SK-N-DZ (cell line): ENCODE measurements at places on chromosomes 1 and 21.

DNA sequence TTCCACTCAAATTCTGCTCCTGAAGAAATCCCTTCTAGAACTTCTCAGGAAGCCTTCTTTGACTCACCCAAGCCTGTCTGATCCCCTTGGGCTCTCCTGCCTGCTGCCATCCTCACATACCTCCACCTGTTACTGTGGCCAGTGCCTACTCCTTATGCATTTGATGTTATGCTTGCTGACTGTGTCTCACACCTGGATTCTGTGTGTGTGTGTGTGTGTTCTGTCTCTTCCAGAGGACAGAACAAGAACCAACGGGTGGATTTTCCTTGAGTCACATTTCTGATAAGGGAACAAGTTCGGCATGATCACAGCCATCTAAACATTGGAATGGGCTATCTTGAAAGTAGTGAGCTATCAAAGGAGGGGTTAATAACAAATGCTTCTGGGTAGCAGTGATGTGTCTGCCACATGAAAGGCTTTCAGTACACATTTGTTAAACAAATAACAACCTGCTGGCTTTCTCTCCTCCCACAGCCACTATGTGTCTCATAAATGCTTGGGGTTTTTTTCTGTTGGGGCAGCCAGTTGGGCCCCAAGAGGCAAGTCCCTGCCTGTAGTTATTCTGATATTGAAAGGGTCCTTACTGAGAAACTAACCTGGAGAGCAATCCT lies 8.9 kb upstream of the GPR37L1 start:
- no peak for DNase-seq

GRCh38 chr1:81689531-81689941 lies 111.2 kb upstream of the ADGRL2 start:
- DNase-seq: no peak

- DNase-seq: no peak
These were observed 26.3 kb upstream of the FAM3B start for GRCh38 chr21:41290106-41290799.

- no peak for DNase-seq
These were observed 82.6 kb downstream of the GDAP2 start for GRCh38 chr1:117846674-117847425.

GRCh38 chr1:15761366-15762128 lies 3.0 kb downstream of the FBLIM1 start:
- no peak for DNase-seq
